ENCODE measurements at places on chromosomes 7 and 10.

GRCh38 chr10:128522551-128523308 is 396.5 kb upstream of the MKI67 start:
- no peak for DNase-seq

DNA sequence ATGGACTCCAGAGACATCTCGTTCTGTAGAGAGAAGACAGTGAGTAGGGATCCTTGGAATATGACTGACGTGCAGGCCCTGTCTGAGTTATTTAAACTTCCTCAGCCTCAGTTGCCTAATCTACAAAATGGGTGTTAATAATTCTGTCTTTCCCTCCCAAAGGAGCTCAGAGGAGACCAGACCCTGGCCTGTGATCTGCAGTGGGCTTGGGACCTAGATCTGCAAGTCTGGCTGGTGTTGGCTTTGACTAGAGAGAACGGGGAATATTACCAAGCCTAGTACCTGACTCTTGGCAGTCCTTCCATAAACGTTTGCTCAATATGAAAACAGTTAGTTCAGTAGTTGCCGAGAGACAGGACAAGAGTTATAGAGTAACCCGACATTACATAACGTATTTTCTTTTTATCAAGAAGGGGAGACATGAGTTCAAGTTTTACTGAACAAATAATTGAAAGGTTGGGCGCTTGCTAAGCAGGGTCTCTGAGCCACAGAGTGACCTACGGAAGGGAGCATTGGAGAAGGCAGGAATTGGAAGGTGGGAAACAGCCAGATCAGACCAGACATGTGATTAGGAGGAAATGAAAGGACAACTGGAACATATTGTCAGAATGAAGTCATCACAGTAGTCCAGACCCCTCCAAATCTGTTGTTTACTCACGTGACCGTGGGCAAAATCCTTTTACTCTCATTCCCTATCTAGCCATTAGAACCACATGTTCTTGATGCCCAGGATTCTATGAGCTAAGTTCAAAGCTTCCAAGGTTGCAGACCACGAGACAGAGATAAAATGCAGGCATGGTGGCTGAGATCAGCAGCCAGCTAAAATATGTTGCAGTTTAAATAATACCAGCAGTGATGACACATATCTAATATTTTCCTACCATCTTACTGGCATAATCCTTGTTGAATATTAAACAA is 10.9 kb upstream of the CYP3A4 start:
- no peak for DNase-seq

- peak; percentile 30 for DNase-seq
Measured at GRCh38 chr7:100372256-100372655, 1.0 kb upstream of the PILRA start.

- no peak for DNase-seq
Measured at GRCh38 chr7:9017286-9017685, 583.9 kb downstream of the NXPH1 start.

- no peak for DNase-seq
Measured at GRCh38 chr7:94856643-94857042, 50.8 kb upstream of the PPP1R9A start.

DNA sequence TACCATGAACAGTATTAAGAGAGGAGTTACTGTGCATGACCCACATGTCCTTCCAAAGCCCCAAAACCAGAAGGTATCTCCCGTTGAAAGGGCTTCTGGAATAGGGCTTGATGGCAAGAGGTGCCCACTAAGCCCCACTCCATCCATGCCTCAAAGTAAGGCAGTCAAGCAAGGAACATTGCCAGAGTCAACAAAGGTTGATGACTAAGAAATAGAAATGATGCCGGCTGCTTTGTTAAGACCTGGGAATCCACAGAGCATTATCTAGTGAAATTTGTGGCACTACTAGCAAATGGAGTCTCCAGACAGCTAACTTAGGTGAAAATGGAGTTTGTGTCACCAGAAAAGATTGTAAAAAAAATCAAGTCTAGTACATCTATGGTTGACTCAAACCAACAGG is 6.2 kb downstream of the SFR1 start:
- DNase-seq, result peak; percentile 17

- DNase-seq, result no peak
Measured at GRCh38 chr7:86966916-86967315, 92.5 kb downstream of the ELAPOR2 start.

GRCh38 chr7:11373546-11374142 is 400.0 kb downstream of the PHF14 start:
- peak; percentile 22 for DNase-seq

GRCh38 chr10:123772645-123773508 is 106.7 kb downstream of the GPR26 start:
- DNase-seq, result no peak

GRCh38 chr7:117875566-117875965 is 2.3 kb upstream of the CTTNBP2 start:
- no peak for DNase-seq

GRCh38 chr10:78450807-78451485 is 417.3 kb downstream of the RPS24 start:
- no peak for DNase-seq

DNA sequence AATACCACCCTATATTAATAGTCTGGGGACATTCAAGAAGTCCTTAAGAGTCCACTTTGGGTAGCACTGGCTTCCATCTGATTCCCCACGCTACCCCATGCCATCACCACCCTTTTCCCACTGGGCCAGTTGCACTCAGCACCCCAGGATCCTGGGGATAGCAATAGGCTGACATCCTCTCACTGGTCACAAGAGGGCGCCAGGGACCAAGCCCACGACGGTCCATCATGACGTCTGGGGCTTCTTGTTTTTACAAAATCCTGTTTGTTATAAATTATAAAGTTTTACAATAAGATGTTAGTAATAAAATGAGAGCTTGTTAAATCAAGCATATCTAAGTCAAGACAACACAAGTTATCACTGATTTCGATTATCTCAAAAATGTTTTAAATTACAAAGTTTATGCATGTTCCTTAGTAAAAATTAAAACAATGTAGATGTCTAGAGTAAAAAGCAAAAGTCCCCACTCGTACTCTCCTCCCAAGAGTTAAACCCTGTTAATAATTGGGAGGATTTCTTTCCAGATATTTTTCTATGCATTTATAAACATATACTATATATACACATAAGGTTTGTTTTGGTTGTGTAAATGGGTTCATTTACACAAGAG is 15.4 kb downstream of the GPNMB start:
- peak; percentile 87 for DNase-seq

- no peak for DNase-seq
Measured at GRCh38 chr7:11642276-11642675, 189.7 kb downstream of the THSD7A start.

- DNase-seq, result peak; percentile 77
Measured at GRCh38 chr7:156889089-156889488, 3.9 kb downstream of the LMBR1 start.

DNA sequence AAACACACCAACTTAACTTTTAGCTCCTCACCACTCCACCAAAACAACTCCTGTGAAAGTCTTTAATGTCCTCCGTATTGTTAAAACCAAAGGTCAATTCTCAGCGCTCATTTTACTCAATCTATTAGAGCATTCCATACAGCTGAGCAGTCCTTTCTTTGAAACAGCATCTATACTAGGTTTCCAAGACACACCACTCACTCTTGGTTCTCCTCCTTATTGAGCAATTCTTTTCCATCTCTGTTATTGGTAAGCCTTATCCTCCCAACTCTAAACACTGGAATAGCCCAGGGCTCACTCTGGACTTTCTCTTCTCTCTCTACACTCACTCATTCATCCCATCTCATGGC is 34.9 kb downstream of the COA1 start:
- peak; percentile 89 for DNase-seq

DNA sequence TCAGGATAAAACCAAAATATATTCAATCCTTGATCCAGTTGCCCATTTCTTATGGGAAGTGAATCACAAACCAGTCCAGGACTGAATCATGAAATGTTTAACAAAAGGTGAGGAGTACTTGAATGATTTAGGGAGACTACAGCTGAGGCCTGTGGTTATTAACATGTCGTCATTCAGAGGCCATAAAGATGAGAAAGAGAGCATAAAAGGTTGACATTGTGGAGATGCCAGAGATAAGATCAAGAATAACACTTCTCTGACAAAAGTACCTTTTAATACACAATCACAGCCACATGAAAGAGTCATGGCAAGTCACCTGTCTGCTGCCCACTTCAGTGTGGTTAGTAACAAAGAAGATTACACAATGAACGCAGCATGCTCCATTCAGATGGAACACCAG is 1195.7 kb upstream of the SORCS1 start:
- DNase-seq, result no peak

DNA sequence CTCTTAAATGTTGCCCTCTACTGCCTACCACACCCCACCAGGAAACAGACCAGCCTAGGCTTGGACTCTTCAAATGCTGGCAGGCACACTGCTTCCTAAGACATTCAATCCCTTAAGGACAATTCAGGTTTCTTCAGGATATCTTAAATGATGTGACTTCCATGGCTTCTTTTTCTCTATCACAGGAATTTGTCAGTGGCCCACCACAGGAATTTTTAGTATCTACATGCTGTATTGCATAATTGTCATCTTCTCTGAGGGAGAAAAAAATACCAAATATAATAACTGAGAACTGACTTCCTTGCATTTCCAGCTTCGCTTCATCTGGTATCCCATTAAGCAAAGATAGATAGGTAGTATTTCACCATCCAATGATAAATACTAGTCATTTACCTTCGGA is 129.3 kb downstream of the WNT2 start:
- DNase-seq, result peak; percentile 55

DNA sequence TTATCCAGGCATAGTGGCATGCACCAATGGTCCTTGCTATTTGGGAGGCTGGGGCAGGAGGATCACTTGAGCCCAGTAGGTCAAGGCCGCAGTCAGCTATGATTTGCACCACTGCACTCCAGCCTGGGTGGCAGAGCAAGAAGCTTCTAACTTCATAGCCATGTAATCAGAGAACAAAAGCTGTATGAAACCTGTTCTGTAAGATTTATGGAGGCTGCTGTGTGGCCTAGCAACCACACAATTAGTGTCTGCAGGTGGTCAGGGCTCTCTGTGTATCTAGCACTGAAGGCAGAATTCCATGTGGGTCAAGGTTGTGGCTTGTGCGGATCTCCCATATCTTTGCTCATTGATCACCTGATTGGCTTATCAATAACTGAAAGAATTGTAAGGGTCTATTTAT is 221.5 kb upstream of the FOXK1 start:
- no peak for DNase-seq

DNA sequence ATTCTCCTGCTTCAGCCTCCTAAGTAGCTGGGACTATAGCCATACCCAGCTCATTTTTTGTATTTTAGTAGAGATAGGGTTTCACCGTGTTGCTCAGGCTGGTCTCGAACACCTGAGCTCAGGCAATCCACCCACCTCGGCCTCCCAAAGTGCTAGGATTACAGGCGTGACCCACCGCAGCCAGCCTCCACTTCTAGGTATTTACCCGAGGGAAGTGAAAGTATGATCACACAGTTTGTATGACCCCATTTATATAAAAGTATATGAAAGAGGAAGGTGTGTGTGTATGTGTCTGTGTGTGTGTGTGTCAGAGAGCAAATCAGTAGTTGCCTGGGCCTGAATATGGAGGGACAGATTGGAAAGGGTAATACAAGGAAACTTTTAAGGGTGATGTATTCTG is 2.0 kb upstream of the PURB start:
- no peak for DNase-seq

GRCh38 chr7:150471886-150472285 is 21.5 kb downstream of the GIMAP8 start:
- no peak for DNase-seq

DNA sequence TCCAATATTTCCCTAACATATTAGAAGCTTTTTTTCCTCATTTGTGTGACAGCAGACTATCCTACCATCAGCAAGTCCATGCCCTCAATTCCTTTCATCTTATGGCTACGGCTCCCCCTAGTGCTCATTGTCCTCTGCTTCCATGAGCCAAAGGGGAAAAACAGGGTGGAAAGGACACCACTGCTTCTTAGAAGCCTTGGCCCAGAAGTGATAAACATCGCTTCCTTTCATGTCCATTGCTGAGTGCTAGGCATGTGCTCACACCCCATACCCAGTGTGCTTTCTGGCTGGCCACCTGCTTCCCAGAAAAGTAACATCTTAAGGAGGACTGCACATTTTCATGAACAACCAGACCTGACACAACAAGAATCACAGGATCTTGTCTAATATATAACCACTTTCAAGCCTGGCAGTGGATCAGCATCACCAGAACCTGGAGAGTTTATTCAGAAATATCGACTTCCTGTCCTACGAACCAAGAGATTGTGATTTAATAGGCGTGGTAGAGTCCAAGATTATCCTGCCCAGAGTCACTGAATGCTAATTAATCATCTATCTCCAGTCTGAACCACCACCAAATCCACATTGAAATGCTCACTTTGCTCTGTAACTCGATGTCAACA is 650.5 kb upstream of the SORCS1 start:
- DNase-seq, result peak; percentile 41

- DNase-seq, result no peak
Measured at GRCh38 chr7:15228831-15229230, 326.3 kb upstream of the DGKB start.

DNA sequence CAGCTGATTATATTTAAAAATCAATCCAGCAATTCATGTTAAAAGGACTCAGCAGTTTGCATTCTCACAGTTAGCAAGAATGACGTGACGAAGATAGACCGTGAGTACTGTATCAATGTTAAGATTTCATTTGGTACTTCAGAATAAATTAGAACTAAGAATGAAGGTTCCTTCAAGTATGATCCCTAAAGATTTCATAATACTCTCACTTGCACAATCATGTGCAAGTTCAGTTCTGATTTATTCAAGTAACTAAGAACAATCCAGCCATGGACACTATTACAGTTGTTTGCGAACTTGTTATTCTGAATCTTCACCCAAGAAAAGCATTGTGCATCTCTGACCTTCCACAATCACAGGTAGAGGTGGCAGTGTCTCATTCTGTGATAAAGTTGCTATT is 7.7 kb downstream of the RHEB start:
- DNase-seq, result peak; percentile 78

- DNase-seq, result no peak
Measured at GRCh38 chr10:75976681-75977080, 545.3 kb downstream of the LRMDA start.

- DNase-seq, result peak; percentile 26
Measured at GRCh38 chr10:88865281-88865876, 13.7 kb upstream of the ANKRD22 start.

- peak; percentile 38 for DNase-seq
Measured at GRCh38 chr10:106711313-106711906, 453.1 kb downstream of the SORCS1 start.

DNA sequence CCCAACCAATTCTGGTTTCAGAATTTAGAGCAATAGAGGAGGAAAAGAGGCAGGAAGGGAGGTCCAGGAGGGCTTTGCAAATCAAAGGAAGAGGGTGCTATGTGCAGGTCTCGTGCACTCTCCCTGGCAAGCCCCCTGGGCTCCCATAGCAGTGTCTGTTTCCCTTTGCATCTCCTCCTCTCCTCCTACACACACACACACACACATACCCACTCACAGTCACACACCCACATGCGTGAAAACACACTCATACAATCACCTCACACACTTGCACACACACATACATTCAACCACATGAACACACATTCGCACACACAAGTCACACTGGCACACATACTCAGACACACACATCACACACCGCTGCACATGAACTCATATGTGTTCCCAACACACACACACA is 105.3 kb downstream of the OAT start:
- DNase-seq, result no peak
